Peyer's patch (tissue), 4 donors: ENCODE measurements at places on chromosomes 16 and 17. TPM values are rescaled to one million over a fixed set of nuclear protein-coding genes. Genes with fewer than 3 reads are reported as not detected.

SLC5A2 gene
- total RNA-seq = 2.4 TPM

TEX19 gene
- not detected for total RNA-seq

ZNF594 gene
- total RNA-seq = 20.6 TPM

C16orf96 gene
- not detected for total RNA-seq

DLX3 gene
- not detected for total RNA-seq

GPR179 gene
- total RNA-seq = 0.18 TPM

ASB16 gene
- not detected for total RNA-seq

CACNG5 gene
- not detected for total RNA-seq

SLC6A2 gene
- total RNA-seq = not detected
